Stimulated activated CD4-positive, alpha-beta T cell treated with anti-CD3 and anti-CD28 coated beads, Interleukin-15, amount 100 ng/mL, for 48 hours (primary cell): ENCODE measurements at places on chromosomes 1 and 21.

GRCh38 chr1:187566354-187566753, 737.6 kb downstream of the PLA2G4A start:
- no peak for DNase-seq

- no peak for DNase-seq
These were observed 76.3 kb downstream of the RD3 start for GRCh38 chr1:211415700-211416099.

DNA sequence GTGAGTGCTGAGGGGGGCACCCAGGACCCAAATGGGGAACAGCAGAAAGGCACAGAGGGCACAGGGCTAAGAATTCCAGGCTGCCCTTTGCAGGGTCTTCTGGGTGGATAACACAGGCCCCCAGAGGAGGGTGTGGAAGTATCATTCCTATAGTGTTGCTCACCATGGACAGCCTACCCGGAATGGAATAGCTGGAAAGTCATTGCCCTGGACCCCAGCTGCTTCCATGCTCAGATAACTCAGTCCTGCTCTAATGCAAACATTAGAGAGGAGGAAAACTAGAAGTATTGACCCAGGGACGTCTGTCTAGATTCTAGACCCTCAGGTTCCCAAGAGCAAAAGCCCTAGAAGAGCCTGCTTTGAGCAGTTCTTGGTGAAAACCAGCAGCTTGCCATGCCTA, 24.7 kb downstream of the SLC6A17 start:
- DNase-seq: no peak

DNA sequence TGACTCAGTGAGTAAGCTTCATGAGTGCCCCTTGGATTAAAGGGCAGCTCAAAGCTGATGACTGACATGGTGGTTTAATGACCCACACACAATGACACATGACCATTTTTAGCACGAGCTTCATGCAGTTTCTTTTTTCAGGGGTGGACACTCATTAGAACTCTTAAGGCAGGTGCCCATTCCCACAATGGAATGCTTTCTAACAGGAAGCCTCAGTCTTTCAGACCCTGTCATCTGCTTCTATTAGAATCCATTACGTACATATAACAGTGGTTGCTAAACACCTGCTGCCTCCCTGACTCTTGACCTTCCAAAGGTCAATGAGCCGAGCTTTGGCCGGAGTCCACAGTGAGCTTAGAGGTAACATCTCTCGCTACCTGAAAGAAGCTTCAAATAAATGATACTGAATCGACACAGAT, 27.4 kb downstream of the AKNAD1 start:
- no peak for DNase-seq

DNA sequence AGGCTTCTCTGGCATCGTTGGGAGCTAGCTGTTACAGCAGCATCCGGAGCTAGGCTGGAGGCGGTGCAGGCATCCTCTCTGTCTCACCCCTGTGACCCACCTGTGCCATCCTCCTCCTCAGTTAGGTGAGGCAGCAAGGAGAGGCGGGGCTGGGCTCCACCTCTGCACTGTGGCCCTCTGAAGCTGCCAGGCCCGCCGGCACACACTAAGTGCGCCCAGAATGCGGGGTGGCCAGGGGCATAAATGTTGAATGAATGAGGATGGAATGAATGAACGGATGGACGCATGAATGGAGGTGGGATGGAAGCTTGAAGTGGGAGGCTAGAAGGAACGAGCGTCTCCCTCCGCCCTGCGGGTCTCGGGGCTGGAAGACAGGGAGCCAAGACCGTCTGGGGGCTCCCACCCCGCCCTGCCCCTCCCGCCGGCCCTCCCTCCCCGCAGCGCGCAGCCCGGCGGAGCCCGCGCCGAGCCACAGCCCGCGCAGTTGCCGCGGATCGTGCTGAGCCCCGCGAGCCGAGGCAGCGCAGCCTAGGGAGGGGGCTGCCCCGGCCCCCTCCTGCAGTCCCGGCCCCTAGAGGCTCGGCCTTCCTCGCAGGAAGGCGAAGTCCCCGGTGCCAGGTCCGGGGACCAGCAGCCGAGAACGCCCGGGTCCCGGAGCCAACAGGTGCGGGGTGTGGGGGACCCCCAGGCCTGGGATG, at the start of gene HCRTR1:
TSS of gene HCRTR1 (plus strand) at position 472 of the 698 bp plus-strand sequence. CDS start 1,504 bp downstream, outside the sequence.
- DNase-seq: no peak

DNA sequence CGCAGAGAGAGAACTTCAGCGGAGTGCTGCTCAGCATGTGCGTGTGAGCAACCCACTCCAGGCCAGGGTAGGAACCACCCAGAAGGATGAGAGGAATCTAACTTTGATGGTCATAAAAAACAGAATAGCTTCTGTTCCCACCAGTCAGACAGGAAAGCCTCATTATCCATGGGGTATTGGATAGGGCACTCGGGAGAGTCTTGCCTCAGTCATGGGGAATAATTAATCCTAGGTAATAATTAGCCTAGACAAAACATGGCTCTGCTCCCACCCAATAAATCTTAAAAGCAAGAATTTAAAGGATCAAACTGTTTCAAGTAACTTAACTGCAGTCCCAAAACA, 35.3 kb downstream of the LDLRAD1 start:
- no peak for DNase-seq

DNA sequence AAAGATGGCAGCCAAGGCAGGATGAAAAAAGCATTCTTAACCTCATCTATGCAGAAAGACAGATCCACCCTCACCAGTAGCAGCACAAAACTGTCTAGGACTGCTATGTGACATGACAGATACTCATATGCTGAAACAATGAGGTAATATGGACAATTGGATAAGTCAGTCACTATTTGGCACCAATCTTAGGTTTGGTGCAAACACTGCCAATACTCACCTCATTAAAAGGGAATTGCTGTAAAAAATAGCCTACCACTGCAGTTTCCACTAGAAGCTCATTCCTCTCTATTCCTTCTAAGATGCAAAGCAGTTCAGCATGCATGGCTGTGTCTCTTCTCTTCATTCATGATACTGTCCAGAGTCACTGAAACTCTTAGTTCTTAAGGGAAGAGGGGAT, 91.7 kb downstream of the TBX15 start:
- no peak for DNase-seq

DNA sequence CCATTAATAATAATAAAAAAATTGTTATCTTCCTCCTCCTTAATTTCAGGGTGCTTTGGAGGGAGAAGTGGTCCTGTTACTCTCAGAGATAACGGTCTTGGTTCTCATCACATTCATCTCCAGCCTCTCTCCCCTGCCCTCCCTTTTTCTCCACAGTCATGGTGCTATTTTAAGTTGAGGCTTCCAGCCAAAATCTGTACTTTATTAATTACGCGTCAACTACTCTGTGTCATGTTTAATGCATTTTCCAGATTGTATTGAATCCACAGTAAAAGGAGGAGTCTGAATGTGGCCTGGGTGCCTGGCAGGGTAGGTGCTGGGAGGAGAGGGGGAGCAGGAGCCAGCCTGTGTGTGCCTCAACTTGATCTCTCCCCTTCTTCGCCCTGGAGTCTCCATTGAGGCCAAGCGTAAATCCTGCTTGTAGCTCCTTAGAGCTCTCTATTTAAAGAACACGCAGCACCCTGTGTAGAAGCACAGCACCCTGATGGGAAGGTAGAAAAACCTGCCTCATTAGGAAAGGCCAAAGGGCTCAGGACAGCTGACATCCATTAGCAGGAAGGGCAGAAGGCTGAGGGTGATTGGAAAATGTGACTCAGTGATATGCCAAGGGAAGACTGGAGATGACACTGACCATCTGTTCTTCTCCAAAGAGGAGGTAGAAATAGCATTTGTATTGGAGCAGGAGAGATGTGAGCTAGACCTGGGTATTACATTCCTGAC, 82.4 kb downstream of the PLXNA2 start:
- no peak for DNase-seq

DNA sequence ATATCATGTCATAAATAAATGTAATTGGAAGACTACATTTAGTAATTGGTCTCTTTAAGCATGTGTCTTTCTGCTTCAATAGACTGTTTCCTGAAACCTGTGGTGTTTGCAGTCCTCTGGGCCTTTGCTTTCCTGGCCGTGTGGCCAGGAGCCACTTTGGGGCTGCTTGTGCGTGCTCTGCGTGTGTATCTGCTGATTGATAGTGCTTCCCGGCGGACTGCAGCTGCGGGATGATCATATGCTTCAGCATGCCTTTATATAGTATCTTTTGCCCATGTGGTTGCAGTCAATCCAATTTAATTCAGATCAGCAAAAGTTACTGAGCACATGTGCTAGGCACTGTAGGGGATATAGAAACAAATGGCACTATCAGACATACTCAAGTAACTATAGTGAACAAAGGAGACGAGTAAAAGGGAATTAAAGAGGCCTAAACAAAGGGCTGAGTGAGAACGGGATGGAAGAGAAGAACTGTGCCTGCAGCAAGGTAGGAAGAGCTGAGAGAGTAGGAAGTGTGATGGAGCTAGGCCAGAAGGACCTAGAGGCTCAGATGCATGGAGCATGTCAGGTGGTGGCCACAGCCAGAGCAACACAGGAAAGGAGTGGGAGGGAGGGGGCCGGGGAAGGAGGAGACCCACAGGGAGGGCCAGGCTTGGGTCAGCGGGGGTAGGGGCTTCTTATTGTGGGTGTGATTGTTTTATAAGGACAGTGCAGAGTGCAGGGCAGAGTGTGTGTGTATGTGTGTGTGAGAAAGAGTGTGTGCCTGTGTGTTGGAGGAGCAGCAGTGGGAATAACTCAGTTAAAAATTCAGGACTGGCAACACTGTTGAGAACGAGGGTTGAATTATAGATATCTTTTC, 27.2 kb upstream of the TTF2 start:
- no peak for DNase-seq

GRCh38 chr21:29637134-29637533, 302.7 kb downstream of the GRIK1 start:
- no peak for DNase-seq

GRCh38 chr1:63548877-63549276, 25.6 kb downstream of the EFCAB7 start:
- no peak for DNase-seq

DNA sequence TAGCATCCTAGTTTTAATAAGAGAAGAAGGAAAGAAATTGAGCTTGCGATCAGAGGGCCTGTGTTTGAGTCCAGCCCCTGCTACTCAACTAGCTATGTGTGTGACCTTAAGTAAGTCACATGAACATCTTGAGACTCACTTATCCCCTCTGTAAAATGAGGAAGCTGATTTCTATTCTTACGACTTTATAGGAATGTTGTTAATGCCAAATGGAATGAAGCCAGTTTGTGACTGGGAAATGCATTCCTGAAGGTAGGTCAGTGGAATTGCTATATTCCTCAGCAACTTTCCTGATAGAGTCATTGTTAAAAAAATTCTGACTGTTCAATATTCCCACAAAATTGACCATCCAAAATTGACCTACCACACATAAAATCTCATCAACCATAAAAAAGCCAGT, 14.9 kb downstream of the FASLG start:
- DNase-seq: no peak

DNA sequence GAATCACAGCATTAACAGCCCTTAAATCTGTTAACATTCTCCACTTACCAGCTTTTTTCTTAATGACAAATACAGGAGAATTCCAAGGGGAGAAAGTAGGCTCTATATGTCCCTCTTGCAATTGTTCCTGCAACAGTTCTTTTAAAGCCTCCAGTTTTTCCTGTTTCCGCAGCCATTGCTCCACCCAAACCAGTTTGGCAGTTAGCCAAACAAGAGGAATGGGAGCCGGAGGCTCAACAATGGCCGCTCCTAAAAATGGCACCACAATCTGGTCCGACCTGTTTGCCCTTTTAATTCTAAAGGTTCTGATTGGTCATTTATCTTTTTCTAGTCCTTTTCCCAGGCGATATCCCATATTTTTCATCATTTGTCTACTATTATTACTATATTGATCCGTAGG, 14.0 kb upstream of the L1TD1 start:
- no peak for DNase-seq

- no peak for DNase-seq
These were observed at the start of gene COL9A2 for GRCh38 chr1:40316595-40317393. TSS of gene COL9A2 (minus strand) at chr1:40317286. CDS start at chr1:40317197, 89 bp downstream.

DNA sequence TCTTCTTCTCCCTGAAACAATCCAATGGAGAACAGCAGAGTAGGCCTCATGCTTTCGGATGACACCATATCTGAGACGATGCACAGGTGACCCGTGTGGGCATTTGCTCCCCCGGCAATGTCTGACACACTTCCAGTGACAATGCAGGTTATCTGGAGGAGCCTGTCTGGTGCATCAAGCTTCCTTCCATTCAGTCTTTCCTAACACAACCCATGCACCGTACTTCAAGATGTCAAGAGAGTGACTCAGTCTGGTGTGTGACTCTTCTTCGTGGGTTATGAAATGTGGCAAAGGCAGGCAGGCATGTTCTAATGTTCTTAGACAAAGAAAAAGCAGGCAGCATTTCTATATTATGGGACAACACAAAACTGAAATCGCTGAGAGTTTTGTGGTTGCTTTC, 159.1 kb downstream of the EDEM3 start:
- DNase-seq: no peak

- peak; percentile 26 for DNase-seq
These were observed 17.6 kb upstream of the PARP1 start for GRCh38 chr1:226425431-226426031.

- no peak for DNase-seq
These were observed 244.7 kb downstream of the SIPA1L2 start for GRCh38 chr1:232385221-232385620.

DNA sequence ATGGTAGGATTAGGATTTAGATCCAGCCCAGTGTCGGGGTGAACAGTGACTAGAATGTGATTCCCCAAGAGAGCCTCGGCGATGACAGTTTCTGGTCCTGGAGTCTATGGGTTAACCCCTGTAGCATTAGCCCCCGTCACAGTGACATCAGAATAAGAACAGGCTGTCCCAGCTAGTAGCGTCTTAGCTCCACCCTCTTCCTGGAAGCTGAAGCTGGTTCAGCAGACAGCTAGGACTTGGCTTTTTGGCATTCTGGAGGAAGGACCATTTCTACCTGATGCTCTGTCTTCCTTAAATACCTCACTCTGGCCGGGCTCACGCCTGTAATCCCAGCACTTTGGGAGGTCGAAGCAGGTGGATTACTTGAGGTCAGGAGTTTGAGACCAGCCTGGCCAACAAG, 5.0 kb downstream of the NDUFS2 start:
- DNase-seq: no peak

- DNase-seq: no peak
These were observed 26.5 kb downstream of the CD34 start for GRCh38 chr1:207884266-207885029.

DNA sequence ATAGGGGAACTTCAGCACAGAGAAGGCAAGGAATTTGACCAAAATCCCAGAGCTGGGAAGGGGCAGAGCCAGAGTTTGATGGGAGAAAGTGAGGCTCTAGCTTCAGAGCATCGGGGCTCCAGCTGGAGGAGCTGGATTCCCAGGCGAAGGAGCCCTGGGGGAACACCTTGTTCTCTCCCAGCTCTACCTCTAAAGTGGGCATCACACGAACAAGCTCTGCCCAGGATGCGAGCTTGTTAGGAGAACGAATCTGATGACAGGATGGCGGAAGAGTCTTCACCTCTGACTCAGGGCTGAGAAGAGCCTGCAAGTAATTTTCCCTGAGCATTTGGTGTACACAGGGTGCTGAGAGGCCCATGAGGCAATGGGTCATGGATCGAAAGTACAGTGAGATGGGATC, 22.0 kb downstream of the TNNT2 start:
- no peak for DNase-seq

- DNase-seq: no peak
These were observed 701.7 kb downstream of the RWDD3 start for GRCh38 chr1:95935719-95936118.
